ENCODE measurements at places on chromosomes 16 and 17.

GRCh38 chr16:14004729-14005315 lies 66.3 kb upstream of the MRTFB start:
- DNase-seq, result no peak

GRCh38 chr17:19338031-19338990 lies 24.2 kb downstream of the B9D1 start:
- peak; percentile 57 for DNase-seq

DNA sequence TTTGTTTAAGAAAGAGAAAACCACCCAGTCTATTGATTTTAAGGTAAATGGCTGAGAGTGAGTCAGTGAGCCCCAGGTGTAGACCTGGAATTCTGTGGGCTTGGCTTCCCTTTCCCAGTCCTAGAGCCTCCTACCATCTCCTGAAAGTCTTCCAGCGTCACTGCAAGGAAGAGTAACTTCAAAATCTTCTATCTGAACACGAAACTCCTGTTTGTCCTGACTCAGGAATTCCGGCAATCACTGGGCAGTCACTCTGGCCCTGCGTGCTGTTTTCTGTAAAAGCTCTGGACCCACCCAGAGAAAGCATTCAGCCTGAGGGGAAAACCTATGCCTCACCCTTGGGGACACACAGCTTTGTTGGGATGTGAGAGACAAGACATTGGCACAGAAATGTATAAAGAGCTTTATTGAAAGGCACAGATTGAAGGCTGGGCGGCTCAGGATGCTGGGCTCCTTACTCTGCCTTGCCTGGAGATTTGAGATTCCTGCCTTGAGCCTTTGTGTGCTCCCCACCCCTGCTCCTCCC lies 15.9 kb downstream of the MINK1 start:
- peak; percentile 43 for DNase-seq

GRCh38 chr16:79185711-79186110 lies 414.8 kb downstream of the MAF start:
- DNase-seq, result no peak

- no peak for DNase-seq
These were observed 564.5 kb downstream of the CDH8 start for GRCh38 chr16:61471737-61472136.

- no peak for DNase-seq
These were observed 487 bp downstream of the C17orf67 start for GRCh38 chr17:56833057-56833808.

DNA sequence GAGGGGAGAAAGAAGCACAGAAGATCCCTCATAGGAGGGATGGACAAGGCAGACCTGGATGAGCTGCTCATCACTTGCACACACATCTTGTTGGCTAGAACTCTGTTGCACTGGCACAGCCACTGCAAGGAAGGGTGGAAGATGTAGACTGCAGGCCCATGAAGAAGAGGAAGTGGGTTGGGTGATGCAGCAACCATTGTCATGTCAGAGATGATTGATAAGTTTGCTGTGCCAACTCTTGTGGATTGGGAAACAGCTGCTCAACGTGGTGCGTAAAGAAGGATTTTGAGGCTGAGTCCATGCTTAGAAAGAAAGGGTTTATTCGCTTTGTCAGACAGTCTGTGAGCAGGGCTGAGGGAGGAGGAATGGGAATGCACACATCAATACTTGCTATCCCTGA lies 161.4 kb upstream of the MPHOSPH6 start:
- DNase-seq, result no peak

DNA sequence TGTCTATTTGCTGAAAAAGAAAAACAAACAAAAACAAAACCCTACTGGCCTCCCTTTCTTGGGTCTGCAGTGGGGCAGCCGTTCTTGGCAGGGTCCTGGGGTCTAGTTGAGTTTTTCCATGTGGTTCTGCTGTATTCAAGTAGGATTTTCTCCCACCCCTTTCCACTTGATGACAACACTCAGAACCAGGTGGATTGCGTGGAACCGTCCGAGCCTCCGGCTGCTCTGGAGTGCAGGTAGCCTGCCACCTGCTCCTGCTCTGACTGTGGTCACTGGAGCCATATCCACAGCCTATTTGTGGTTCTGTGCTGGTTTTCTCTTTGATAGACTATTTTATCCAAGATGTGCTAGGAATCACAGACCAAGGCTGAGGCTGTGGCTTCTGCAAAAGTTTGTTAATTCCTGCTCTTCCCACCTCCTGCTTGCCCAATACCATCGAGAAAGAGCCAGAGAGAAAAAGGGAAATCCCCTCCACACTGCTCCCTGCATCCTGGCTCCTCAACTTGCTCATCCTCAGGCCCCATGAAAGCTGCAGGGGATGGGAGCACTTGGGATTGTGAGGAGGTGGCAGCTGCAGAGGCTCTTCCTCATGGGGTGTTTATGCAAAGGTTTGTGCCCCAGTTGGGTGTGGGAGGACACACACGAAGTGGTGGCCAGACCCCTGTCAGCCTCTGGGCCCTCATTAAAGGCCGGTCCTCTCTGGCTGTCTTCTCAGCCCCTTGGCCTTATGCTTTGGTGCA lies 377.8 kb upstream of the TNRC6C start:
- DNase-seq, result no peak

- DNase-seq, result peak; percentile 65
These were observed 24.0 kb downstream of the METRNL start for GRCh38 chr17:83103200-83103942.

DNA sequence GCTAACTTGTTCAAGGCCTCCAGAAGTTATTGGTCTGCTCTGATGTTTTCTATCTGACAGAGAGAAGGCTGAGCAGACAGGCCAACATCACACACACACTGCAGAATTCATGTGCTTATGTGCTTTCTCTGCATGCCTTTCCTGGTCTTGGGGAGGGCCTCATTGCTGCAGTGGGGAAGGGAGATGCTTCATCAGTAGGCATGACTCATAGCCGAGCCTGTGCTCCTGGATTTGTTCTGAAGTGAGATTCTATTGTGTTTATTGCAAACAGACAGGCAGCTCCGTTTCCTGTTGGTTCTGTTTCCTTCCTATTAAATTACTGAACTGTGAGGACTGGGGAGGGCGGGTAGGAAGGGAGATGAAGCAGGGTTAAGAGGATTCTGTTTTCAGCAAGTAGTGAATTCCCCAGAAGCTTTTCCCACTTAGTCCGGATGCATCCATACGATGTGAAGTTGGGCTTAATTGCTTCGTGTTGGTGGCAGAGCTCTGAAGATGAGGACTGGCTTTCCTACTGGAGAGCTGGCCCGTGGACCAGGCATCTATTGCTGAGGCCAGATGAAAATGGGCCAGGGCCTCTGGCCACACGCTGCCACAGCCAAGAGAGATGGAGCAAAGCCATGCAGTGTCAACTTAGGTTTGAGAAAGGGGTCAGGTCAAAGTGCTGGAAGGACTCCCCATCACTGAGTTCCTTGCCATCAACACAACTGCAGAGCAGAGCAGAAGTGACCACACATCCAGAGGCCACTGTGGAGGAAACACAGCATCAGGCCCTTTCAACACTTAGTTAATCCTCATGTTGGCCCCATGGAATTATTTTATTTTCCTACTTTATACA lies 179.3 kb downstream of the UTP18 start:
- DNase-seq, result no peak

GRCh38 chr17:37661400-37662014 lies 18.3 kb upstream of the DDX52 start:
- DNase-seq, result no peak

DNA sequence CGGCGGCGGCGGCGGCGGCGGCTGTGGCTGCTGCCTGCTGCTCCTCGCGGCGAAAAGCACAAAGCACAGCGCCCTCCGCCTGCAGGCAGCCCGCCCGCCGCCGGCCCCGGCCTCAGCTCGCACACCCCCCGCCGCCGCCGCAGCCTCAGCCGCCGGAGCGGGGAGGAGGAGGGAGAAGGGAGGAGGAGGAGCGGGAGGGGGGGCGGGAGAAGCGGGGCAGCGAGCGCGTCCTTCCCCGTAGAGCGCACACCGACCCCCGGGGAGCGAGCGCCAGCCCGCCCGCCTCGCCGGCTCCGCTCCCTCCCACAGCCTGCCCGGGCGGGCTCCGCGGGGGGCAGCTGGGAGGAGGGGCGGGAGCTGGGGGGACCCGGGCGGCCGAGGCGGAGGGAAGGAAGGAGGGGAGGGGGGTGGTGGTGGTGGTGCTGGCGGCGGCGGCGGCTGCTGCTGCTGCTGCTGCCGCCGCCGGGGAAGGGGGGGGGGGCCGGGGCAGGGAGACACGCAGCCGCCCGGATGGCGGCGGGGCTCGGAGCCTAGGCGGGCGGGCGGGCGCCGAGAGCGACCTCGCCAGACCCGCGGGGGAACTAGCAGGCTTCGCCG lies at the start of gene UBTF:
UBTF (minus strand) TSS at position 60 of the 597 bp plus-strand sequence. CDS start 1,446 bp downstream, outside the sequence.
- DNase-seq, result peak; percentile 43

DNA sequence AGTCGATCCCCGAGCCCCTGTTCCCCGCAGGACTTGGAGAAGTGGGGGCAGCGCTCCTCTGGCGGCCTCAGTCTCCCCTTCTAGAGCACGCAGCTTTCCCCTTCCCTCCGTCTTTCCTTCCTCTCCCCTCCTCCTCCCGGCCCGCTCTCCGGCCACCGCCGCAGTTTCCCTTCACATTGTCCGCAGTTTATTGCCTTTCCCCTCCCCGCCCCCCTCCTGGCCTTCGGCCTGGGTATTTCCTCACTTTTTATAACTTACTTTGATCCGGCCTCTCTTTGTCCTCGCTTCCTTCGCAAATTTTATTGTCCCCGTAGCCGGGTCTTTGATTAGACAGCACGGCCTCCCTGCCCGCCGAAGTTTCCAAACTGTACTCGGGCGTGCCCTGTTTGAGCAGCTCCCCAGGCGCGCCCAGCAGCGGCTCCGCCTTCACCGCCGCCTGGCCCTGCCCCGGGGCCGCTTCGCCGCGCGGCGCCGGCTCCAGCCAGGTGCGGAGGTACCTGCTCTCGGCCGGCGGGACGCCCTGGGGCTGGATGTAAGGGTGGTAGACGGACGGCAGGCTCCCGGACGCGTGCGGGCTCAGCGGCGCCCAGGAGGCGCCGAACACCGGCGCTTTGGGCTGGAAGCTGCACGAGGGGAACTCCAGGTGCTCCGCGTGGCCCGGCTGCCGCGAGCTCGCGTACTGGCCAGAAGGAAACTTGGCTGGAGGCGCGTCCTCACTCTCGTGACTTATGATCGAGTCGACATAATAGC lies 488 bp downstream of the HOXB9 start:
- DNase-seq, result no peak

DNA sequence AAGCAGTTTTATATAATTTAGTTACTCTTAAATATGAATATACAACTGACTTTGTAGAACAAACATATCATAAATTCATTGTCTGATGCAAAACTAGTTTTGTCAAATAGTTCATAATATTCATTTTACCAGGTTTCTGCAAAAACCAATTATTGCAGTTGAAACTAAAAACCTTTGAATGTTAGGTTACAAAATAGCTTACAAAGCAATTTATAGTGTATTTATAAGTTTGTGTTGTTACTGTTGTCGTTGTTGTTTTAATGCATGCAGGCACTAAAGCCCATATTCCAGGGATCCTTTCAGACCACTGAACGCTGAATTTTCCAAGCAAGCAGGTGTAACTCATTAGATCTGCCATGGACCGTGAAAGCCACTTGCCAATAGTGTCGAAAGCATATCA lies 427.6 kb downstream of the ZFHX3 start:
- DNase-seq, result no peak

DNA sequence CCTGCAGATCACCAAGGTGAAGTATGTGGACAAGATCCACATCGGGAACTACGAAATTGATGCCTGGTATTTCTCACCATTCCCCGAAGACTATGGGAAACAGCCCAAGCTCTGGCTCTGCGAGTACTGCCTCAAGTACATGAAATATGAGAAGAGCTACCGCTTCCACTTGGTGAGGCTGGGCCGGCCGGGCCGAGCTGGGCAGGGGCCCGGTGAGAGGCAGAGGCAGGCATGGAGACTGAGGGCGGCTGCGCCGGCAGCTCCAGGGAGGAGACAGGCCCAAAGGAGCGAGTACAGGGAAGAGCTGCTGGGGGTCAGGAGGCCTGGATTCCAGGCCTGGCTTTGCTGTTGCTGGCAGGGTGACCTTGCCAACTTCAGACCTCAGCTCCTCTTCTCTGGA lies 8.3 kb downstream of the PRSS8 start:
- DNase-seq, result no peak

- no peak for DNase-seq
These were observed 13.4 kb downstream of the ARL4D start for GRCh38 chr17:43412166-43412565.

DNA sequence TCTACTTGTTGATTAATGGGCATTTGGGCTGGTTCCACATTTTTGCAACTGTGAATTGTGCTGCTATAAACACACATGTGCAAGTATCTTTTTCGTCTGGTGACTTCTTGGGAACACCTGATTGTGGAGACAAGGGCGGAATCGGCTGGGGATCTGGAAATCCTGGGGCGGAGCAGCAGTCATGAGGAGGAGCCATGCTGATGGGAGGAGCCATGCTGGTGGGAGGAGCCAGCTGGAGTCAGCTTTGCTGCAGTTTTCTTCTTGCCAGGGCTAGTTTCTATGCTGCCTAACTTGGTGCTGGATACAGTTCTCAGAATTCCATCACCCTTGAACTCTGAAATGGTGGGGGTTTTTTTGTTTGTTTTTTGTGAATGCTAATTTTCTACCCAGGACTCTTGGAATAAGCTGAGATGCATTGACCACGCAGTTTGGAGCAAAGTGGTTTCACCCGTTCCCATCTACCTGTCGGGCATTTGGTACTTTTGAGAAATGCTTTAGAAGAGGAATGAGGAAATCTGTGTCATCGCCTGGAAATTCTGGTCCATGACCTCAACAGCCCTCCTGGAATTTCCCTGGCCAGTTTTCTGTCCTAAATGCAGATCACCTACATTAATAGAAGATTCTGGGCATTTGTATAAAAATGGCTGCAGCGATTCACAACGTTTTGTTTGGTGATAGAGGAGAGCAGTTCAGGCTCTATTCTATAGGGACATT lies 217.4 kb upstream of the ZFHX3 start:
- DNase-seq, result no peak

DNA sequence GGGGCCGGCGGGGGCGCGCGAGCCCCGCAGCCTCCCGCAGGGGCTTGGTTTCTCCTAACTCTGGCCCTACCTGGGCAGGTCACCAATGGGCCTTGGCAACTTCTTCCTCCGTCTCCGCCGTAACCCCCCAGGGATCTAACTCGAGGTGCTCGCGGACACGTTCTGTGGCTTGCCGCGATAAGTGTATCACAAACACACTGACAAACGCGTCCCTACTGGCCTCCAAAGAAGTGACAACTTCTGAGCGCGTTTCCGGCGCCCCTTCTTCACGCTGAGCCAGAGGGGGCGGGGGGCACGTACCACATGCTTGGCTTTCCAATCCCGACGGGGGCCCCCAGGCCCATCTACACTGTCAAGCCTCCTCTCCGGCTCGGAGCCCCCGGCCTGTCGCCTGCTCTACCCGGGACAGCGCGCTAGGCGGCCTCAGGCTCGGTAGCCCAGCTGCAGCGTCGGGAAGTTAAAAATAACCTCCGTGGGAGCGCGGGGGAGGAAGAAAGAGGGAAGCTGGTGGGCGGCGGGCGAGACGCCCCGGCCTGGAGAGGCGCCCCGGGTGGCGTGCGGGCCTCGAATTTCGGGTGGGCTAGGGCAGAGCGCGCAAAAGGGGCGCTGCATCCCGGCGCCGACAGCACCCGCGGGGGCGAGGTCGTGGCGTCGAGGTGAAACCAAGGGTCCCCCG lies 725 bp upstream of the SPHK1 start:
- no peak for DNase-seq

GRCh38 chr17:31726980-31727427 lies 132.0 kb downstream of the COPRS start:
- no peak for DNase-seq

All from breast epithelium (tissue), 4 donors.